ENCODE measurements at places on chromosomes 4 and X. TPM values are rescaled to one million over a fixed set of nuclear protein-coding genes. Genes with fewer than 3 reads are reported as not detected.

DNA sequence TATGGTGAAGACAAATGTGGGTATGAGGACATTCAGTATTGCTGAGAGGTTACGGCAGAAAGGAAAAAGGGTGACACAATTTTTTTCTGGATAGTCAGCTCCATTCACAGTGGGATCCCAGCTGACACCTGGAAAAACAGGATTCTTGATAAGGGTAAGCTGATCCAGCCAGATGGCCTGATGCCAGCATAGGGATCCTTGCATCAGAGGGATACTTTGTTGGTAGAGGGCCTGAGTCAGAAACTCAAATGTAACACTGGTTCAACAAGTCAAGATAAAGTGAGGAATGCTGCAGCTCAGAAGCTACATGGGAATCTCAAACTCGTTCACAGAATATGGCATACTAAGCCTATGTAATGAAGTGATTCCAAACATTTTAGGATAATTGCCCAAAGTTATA is 726.7 kb downstream of the C4orf33 start:
- H3K27ac ChIP-seq, result no peak overlapping the region
- H3K4me1 ChIP-seq, result peaks cover 14% of the 10 kb centered on the region
- no peak overlapping the region for H3K4me3 ChIP-seq
- peak; percentile 12 for DNase-seq
- H3K27me3 ChIP-seq, result no peaks in the 10 kb centered on the region

DNA sequence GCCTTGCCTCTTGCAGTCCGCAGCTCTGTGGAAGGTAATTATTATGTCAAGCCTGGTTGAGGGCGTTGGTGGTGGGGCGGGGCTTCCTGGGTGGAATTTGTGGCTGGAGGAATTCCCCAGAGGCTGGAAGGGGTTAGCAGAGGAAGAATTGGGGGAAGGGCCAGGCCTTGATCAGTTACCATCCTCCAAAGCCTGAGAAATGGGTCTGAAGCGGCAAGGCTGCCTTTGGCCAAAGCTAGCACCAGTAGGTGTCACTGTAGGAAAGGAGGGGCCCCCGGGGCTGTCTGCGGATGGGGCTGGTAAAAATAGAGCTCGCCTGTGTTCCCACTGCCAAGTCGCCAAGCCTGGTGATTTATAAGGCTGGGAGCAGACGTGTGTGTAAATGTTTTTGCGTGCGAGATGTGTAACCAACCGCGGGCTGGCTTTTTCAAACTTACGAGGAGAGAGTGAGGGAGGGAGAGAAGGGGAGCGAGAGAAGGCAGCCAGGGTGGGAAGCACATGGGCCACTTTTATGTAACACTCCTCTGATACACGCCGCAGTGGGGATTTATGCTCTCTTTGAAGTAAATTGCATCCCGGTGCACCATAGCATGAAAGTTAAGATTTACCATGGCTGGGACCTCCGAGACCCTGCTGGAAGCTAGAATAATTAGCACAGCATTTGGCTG is 367.0 kb downstream of the BCOR start:
- peaks cover 5% of the 10 kb centered on the region for H3K4me1 ChIP-seq
- H3K4me3 ChIP-seq, result no peak overlapping the region
- H3K27me3 ChIP-seq, result peaks cover 36% of the 10 kb centered on the region
- no peaks in the 10 kb centered on the region for H3K36me3 ChIP-seq
- H3K27ac ChIP-seq, result no peak overlapping the region

SAGE1 gene
- not detected for total RNA-seq

GRCh38 chrX:57752866-57753265 is 72.8 kb upstream of the NLRP2B start:
- H3K27ac ChIP-seq, result no peak overlapping the region
- H3K4me3 ChIP-seq, result no peak overlapping the region
- DNase-seq, result no peak
- no peaks in the 10 kb centered on the region for H3K36me3 ChIP-seq
- H3K4me1 ChIP-seq, result no peaks in the 10 kb centered on the region

DNA sequence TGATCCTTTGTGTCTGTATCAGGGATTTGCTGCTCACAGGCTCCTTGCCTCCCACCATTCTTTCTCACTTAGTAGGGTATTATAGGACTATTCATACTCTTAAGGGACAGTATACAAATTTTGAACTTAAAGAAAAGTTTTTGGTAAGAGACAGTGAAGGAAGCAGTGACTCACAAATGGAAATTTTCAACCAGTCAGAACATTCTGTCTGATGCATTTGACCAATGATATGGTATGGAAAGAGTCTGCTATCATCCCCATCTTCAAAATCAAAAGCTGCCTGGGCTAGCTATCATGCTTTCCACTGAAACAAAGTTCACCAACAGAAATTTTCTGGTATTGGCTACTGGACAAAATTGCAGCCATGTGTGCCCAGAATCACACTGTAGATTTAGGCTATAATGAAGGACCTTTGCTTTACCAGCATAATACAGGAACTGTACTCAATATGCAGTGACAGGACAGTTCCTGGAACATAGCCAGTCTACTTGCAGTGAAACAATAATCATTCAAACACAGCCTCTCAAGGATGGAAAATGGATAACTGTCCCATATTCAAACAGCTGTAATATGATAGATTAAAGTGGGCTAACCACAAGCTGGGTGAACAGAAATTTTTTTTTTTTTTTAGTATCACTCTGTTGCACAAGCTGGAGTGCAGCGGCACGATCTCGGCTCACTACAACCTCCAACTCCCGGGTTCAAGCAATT is 109.0 kb upstream of the ACSL4 start:
- no peaks in the 10 kb centered on the region for H3K4me1 ChIP-seq
- no peak overlapping the region for H3K27ac ChIP-seq
- no peaks in the 10 kb centered on the region for H3K36me3 ChIP-seq
- peaks cover 56% of the 10 kb centered on the region for H3K27me3 ChIP-seq
- DNase-seq, result no peak
- no peak overlapping the region for H3K4me3 ChIP-seq

GRCh38 chr4:158933236-158933635 is 164.4 kb downstream of the FNIP2 start:
- no peaks in the 10 kb centered on the region for H3K27me3 ChIP-seq
- H3K36me3 ChIP-seq, result no peaks in the 10 kb centered on the region
- DNase-seq, result no peak

CT45A10 gene
- not detected for total RNA-seq

DNA sequence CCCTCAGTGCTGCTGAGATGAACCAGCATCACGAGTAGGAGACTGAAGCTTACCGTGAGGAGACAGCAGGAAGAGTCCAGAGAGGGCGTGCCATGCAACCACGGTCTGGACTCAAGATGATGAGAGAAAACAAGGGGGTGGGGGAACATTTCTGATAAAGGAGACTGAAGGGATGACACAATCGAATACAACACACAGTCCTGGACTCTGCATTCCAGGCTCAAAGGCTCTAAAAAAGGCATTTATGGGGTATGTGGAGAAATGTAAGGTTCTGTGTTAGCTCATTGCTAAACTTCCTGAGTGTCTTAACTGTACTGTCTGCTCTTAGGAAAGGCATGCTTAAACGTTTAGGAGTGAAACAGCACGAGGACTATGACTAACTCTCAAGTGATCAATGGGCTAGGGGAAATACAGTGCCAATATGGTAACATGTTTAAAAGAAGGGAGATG is 20.6 kb upstream of the IRAK1 start:
- no peak for DNase-seq
- no peak overlapping the region for H3K4me3 ChIP-seq
- no peak overlapping the region for H3K27ac ChIP-seq
- H3K36me3 ChIP-seq, result no peaks in the 10 kb centered on the region
- peaks cover 60% of the 10 kb centered on the region for H3K4me1 ChIP-seq
- peaks cover 63% of the 10 kb centered on the region for H3K27me3 ChIP-seq

- H3K27me3 ChIP-seq, result no peaks in the 10 kb centered on the region
- H3K27ac ChIP-seq, result no peak overlapping the region
- H3K4me1 ChIP-seq, result no peaks in the 10 kb centered on the region
These were observed 7.8 kb downstream of the GUCY1B1 start for GRCh38 chr4:155766622-155767021.

IDS gene
- total RNA-seq, result 75.1 TPM

CYTL1 gene
- total RNA-seq, result not detected

All from heart right ventricle (tissue), 16 donors.